Activated effector memory CD4-positive, alpha-beta T cell treated with anti-CD3 and anti-CD28 coated beads, Interleukin-2, amount 50 U/mL, for 16 hours (primary cell): ENCODE measurements at places on chromosomes 4 and X.

GRCh38 chrX:68665502-68665901 lies 18.0 kb downstream of the STARD8 start:
- no peak for DNase-seq

GRCh38 chr4:53156896-53157295 lies 209.0 kb downstream of the SCFD2 start:
- no peak for DNase-seq

- no peak for DNase-seq
Observed at GRCh38 chr4:46594661-46595060, 204.7 kb upstream of the GABRA2 start.

DNA sequence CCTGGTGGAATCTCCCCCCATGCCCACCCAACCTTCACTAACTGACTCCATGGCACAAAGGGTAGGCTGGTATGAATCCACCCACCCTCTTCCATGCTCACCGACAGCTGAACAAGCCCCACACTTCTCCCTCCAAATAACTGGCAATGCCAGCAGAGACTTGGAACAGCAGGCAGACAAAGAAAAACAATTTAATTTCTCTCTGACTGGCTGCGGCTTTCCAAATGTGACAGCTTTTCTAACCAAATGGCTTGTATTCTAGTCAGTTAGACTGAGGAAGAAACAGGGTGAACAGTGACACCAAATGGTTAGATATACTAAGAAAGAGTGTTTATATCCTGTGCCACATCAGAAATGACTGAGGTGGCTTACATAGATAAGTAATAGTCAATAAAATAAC lies 199.3 kb upstream of the ADAMTS3 start:
- DNase-seq: no peak

GRCh38 chr4:35461931-35462659 lies 782.2 kb downstream of the ARAP2 start:
- no peak for DNase-seq

DNA sequence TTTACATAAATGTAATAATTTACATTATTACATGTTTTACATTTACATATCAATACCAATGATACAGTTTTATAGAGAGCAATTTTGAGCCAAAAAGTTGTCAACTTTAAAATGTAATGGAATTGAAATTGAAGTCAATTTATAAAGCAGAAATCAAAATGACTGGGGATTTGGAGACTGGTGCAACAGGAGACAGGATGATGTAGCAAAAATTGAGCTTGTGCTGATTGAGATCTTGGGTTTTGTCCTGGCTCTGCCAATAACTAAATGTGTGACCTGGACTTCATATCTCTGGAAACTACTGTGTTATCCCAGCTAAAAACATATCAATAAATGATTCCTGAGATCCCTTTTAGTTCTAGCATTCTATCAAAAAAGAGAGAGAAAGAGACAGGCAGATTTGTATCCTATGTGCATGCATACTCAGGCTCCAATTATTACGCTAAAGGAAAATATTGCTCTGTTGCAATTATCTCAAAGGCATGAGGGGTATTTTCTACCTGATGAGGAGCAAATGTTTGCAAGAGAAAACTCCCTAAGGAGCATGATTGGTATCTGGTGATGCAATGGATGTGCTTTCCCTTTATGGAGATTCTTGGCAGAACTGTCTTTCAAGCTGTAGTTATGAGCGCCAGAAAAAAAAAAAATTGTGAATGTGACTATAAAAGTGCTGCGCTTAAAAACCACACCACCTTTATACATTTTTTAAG lies 14.7 kb downstream of the EXOC1L start:
- no peak for DNase-seq
